DND-41 (cell line): ENCODE measurements at places on chromosomes 1 and 21.

DNA sequence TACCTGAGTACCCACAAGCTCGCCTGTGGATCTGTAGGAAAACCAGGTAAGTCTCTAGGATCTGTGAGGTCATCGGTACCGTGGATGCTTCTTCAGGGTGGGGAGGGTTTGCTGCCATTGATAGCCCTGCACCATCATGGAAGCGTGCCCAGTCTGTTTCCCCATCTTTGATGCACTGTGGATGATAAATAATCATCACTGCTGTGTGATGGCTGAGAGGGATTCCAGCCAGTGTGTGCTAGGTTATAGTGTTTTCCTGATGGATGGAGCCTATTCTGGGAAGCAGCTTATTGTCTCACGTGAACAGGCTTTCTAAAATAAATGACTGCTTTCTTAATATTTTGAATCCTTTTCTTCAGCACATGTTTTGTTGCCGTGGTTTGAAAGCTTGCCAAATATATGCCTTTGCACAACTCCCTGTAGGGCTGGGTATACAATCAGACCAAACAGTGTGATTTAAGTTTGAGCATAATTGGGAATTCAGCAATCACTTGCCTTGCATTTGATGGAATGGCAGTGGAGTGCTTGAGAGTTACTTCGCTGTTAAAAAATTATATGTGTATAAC lies 113.8 kb downstream of the CAMTA1 start:
- no peaks in the 10 kb centered on the region for H3K4me1 ChIP-seq
- no peak overlapping the region for H3K4me3 ChIP-seq
- no peaks in the 10 kb centered on the region for H3K27me3 ChIP-seq
- no peak for DNase-seq
- H3K27ac ChIP-seq, result no peak overlapping the region
- no peaks in the 10 kb centered on the region for H3K36me3 ChIP-seq

DNA sequence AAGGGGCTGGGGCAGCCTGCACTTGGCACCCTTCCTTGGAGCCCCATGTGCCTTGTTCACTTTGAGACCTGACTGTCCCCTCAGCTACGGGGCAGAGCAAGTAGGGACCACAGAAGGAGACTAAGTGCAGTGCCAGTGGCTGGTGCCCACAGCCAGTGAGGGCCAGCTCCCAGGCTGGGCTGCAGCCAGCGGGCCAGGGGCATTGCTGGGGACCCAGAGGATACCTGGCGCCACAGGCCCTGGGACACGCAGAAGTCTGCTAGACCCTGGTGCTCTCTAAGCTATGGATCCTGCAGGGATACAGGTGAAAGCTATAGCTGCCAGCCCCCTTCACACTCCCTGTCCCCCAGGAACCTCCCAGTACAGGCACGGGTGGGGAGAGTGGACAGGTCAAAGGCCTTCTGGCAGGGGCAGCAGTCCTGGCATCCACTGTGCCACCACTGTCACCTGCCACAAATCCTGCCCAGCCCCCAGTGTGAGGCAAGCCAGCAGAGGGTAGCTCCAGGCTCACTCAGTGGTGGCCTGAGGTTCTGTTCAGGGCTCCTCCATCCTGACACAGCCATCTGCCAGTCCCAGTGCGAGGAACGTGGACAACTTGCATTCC lies 1.3 kb downstream of the CLCNKA start:
- no peak overlapping the region for H3K4me3 ChIP-seq
- peaks cover 17% of the 10 kb centered on the region for H3K27me3 ChIP-seq
- no peaks in the 10 kb centered on the region for H3K4me1 ChIP-seq

DNA sequence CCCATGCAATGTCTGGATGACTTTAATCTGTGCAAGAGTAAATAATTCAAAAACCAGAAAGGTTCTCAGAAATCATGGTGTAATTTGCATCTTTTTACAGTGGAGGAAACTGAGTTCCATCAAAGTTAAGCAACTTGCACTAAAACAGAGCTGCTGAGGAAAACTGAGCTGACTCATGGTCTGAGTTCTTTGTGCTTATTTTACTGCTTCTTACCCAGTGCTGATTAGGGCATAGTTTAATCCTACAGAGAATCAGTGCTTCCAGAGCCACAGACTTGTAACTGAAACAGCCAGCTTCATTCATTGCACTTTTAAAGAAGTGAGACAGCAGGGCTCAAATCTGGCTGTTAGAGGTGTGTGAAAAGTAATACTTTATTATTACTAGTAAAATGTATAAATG lies 10.9 kb upstream of the RWDD3 start:
- no peaks in the 10 kb centered on the region for H3K4me1 ChIP-seq
- no peak overlapping the region for H3K4me3 ChIP-seq
- H3K36me3 ChIP-seq, result no peaks in the 10 kb centered on the region
- no peak overlapping the region for H3K27ac ChIP-seq

DNA sequence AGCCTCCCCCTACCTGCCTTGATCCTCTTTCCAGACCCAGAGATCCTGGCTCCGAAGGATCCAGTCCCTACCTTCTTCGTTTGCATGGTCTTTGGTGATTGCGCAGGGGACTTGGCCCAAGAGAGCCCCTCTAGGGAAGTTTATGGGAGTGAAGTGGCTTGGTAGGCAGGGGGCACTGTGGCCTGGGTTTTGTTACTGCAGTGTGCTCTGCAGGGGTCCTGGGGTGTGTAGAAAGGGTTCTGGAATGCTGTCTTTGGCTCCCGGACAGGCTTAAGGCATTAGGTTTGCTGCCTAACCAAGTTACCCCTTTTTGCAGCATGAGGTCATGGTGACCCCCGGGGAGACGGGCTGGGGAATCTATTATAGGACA lies 3.8 kb downstream of the ATP8B2 start:
- H3K27ac ChIP-seq, result no peak overlapping the region
- peak overlapping the region; percentile 12; the same call in 1 of the 2 replicates for H3K4me3 ChIP-seq
- H3K27me3 ChIP-seq, result no peaks in the 10 kb centered on the region
- H3K4me1 ChIP-seq, result peaks cover 47% of the 10 kb centered on the region

GRCh38 chr1:178192686-178193085 lies 98.8 kb downstream of the RASAL2 start:
- H3K4me3 ChIP-seq, result no peak overlapping the region
- no peaks in the 10 kb centered on the region for H3K27me3 ChIP-seq
- no peaks in the 10 kb centered on the region for H3K36me3 ChIP-seq
- H3K4me1 ChIP-seq, result no peaks in the 10 kb centered on the region

DNA sequence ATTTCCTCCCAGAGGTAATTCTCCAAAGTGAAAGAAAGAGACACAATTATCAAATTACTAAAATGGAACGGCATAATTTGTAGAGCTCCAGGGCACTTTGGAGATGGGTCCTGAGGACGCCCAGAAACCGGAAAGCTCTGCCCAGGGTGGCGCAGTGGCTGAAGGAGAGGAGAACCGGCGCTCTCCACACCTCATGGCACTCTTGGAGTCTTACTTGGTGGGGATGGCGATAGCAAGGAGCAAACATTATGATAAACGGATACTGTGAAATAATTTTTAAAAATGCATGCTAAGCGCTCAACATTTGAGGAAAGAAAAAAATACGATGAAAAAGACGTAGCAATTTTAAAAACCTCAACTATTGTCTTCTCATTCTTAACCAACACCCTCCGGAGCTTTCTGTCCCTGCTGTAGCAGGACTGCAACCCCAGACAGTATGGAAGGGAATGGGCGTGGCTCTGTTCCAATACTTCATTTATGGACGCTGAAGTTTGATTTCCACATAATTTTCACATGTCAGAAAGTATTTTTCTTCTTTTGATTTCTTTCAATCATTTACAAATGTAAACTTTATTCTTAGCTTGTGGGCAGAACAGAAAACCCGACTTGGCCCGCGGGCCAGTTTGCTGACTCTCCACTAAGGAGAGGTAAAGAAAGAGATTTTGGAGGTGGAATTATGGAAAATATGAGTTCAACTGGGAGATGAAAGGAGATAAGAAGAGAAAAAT lies 1.1 kb downstream of the S100A11 start:
- peaks cover 46% of the 10 kb centered on the region for H3K4me1 ChIP-seq
- no peaks in the 10 kb centered on the region for H3K27me3 ChIP-seq
- peak; percentile 61 for DNase-seq
- H3K36me3 ChIP-seq, result peaks cover 29% of the 10 kb centered on the region
- peak overlapping the region; percentile 93 for H3K27ac ChIP-seq

GRCh38 chr1:205060746-205061145 lies 17.7 kb downstream of the CNTN2 start:
- H3K4me3 ChIP-seq, result no peak overlapping the region
- no peaks in the 10 kb centered on the region for H3K27me3 ChIP-seq
- peaks cover 4% of the 10 kb centered on the region for H3K4me1 ChIP-seq
- no peak for DNase-seq
- no peak overlapping the region for H3K27ac ChIP-seq

- no peak for DNase-seq
- no peak overlapping the region for H3K4me3 ChIP-seq
- H3K27me3 ChIP-seq, result no peaks in the 10 kb centered on the region
Observed at GRCh38 chr21:37276377-37276776, 9.2 kb upstream of the VPS26C start.

GRCh38 chr1:234841281-234841680 lies 231.3 kb upstream of the IRF2BP2 start:
- no peaks in the 10 kb centered on the region for H3K36me3 ChIP-seq
- peak overlapping the region; percentile 17; the same call in 1 of the 2 replicates for H3K27ac ChIP-seq
- DNase-seq, result no peak
- H3K4me3 ChIP-seq, result no peak overlapping the region
- H3K4me1 ChIP-seq, result peaks cover 67% of the 10 kb centered on the region
- no peaks in the 10 kb centered on the region for H3K27me3 ChIP-seq

GRCh38 chr21:22552390-22552789 lies 1554.2 kb downstream of the NCAM2 start:
- no peaks in the 10 kb centered on the region for H3K27me3 ChIP-seq
- H3K4me3 ChIP-seq, result no peak overlapping the region
- no peaks in the 10 kb centered on the region for H3K4me1 ChIP-seq
- H3K36me3 ChIP-seq, result no peaks in the 10 kb centered on the region
- H3K27ac ChIP-seq, result no peak overlapping the region

DNA sequence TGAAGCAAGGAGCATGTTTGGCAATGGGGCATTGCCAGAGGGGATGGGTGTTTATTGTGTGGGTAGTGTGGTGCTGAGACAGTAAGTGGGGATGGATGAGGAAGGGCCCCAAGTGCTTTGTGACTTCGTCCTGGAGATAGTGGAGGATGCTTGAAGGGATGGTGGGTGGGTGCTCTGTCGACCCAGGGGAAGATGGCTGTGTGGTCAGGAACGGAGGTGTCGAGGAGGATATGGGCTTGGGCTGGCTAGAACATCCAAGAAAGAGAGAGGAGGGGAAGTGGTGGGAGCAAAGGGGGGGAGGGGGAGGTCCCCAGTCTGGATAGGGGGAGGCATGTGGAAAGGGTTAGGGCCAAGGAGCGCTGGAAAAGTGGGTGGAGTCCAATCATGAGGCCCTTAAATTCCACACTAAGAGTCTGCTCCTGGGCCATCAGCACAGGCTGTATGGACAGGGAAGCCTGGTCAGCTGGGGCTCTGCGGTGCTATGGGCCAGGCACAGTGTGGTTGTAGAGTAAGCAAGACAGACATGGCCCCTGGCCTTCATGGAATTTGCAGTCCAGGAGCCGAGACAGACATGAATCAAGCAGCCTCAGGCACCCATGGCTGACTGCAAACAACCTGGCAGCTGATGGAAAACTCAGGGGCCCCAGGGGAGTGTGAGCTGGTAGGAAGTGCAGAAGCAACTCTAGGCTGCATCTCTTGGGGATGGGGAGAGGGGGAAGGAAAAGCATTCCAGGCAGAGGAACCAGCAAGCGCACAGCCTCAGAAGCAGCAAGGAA lies 36.3 kb downstream of the EDN2 start:
- no peak overlapping the region for H3K4me3 ChIP-seq
- no peaks in the 10 kb centered on the region for H3K4me1 ChIP-seq
- peaks cover 3% of the 10 kb centered on the region for H3K27me3 ChIP-seq
- no peaks in the 10 kb centered on the region for H3K36me3 ChIP-seq
- DNase-seq, result no peak
